ENCODE measurements at places on chromosomes 1 and 21.
A peak's percentile ranks its signal among the peaks of the same experiment; 100 is the strongest.

DNA sequence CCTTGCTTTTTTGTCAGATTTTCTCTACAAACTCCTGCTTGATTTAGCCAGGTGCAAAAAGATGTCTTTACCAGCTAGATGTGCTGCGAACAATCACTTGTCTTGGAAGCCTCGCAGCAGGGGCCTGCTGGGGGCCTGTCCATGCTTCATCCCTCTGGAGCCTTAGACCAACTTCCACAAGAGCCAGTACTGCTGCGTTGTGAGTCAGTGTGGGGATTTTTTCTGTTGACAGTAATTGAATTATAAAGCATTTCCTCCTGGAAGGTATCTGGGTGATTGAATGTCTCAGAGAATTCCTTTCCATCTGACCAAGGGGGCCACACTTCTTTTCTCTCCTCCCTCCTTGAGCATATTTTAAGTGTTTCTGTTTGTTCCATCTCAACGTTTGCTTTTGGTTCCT is 40.4 kb upstream of the LDLRAP1 start:
- DNase-seq, result no peak

DNA sequence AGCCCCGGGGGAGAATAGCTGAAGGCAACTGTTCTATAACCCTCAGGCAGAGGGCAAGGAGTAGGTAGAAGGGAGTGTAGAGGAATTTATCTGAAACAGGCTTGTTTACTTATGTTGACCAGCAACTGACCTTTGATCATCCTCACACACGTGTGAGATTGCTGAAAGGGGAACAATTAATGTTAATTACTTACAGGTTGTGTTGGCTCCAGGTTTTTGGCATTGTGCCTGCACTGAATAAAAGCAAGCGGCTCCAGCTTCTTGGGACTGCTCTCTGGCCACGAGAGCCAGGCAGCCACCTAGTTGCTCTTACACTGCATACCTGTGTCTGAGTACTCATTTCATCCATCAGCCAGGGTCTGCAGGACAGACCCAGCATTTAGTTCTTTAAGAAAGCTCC is 41.3 kb upstream of the ARHGEF10L start:
- peak; percentile 68 for DNase-seq

DNA sequence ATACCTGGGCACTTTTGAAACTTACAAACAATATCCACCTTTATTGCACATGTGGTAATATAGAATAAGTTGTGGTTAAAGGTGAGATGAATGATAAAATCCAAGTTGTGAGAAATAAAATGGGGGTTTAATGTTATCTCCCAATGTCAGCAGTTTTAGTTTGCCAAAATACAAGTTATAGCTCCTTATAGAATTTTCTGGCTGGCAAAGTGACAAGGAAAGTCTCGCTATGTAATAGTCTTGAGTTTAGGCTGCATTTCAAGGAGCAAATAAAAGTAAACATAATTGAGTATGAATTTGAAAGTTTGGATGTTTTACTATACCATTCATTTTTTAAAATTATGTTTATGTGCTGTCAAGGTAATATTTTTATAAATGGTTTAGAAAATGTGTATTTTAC is 15.0 kb upstream of the NEXN start:
- DNase-seq, result no peak

DNA sequence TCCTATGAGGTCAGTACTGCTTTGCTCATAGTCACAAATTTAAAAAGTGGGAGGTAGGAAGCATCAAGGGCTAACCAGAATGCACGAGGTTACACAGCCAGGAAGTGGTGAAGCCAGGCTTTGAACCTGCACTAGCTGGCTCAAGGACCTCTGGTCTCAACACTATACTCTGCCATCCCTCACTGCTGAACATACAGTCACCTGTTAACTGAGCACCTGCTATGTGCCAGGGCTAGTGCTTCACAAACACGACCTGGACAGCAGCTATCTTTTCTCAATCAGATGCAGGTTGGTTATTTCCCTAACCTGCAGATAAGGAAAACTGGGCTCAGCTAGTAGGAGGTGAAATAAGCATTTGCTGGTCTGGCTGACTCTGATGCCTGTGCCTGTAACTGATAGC is 73.0 kb downstream of the GLIS1 start:
- no peak for DNase-seq

- no peak for DNase-seq
Measured at GRCh38 chr1:8010080-8010664, 15.9 kb downstream of the ERRFI1 start.

DNA sequence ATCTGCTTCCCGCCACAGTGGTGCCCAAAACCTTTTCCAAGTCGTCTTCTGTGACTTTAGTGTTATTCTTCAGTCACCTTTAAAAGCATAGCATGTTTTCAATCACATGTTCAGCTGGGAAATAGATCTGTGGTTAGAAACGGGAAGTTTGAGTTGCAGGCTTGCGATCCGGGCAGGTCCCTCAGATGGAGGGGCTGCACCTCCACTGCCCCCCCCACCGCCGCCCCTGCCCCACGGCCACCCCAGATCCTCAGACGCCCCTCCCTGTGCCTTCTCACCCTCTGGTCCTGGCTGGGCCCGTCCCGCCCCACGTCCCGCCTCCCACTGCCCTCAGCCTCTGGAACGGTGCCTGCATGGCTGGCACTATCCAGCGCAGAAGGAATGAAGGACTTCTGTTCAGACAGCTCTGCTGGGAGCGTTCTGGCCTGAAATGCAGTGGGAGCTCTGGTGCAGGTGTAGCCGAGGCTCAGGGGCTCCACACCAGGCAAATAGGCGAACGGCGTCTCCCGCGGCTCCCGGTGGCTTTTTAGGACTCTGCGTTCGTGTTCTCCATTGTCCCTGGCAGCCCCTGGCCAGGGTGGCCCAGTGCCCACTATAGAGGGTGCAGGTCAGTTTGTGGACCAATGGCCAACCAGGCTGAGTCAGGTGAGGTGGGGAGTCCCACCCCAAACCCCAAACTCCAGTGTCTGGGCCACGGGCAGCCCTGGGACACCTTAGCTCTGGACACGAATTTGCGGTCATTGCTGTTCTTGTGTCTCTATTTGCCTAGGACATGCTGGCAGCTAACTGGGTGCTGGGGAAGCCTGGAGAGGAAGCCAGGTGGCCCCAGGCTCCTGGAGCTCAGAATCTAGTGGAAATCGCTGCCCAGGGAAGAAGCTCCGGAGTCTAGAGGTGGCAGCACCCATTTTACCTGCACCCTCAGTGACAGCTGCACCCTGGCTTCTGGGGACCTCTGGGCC is 67.1 kb downstream of the FAAP20 start:
- no peak for DNase-seq

DNA sequence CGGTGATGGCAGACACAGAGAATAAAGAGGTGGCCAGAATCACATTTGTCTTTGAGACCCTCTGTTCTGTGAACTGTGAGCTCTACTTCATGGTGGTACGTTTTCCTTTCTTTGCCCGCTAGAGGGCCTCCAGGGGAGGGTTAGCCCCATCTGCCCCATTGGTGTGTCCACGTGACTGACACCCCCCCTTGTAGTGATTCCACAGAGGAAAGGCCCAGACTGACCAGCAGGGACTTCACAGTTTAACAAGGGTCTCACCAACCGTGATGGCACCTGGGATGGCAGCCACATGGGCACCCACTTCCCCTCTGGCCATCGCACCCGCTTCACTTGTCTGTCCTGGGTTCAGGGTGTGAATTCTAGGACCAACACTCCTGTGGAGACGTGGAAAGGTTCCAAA is 22.3 kb upstream of the SARS1 start:
- peak; percentile 12 for DNase-seq

DNA sequence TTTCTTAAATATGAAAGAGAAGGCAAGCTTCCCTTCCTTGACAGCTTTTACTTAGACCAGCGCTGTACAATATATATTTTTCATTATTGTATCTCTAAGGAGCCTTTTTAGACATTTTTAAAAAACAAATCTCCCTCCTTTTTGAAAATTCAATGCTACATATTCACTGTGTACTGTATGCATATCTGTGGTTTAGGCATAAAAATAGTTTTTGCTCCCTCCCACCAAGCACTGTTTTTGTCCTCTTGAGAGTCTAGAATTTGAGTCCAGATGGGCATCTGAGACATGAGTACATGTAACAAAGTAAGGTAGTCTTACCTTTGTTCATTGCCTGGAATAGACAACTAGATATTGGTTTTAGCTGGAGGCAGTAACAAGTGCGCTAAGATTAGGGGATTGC is 488.5 kb upstream of the RUNX1 start:
- no peak for DNase-seq
